ENCODE measurements at places on chromosomes 11 and 22.

DNA sequence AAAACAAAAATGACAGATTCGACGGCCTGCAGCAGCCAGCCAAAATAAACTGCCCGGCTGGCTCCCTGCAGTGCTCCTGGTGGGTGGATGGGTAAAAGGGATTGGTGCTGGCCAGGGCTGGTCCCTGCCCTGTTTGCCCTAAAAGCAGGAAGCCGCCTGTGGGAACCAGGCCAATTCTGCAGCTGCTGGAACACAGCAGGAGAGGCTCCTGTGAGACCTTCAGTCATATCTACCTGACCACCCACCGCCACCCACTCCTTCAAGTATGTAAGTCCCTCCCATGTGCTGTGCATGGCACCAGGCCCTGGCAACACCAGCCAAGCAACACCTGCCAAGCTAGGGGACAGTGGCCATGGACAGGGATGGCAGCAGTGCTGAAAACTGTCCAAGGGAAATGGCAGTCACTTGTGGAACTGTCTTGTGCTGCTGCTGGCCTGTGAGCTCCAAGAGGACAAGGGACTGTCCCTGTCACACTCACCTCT is 48.7 kb upstream of the ARFGAP3 start:
- no peak for DNase-seq

GRCh38 chr11:98068251-98068650 is 952.5 kb upstream of the CNTN5 start:
- DNase-seq, result no peak

DNA sequence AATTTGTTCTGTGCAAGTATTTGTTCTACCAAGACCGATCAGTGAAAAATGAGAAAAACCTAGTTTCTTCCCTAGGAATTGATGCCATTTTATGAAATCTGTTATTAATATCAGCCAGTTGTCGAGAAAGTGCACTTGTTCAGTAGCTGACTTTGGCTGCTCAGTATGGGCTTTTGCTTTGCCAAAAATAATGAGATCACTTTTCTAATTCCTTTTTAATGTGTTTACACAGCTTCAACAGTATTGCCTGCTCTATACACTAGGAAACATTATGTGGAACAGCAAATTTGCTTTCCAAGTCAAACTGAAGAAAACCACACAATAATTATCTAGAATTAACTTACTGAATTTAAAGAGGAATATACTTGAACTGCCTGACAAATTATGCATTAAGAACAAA is 34.4 kb downstream of the SCUBE2 start:
- peak; percentile 25 for DNase-seq

DNA sequence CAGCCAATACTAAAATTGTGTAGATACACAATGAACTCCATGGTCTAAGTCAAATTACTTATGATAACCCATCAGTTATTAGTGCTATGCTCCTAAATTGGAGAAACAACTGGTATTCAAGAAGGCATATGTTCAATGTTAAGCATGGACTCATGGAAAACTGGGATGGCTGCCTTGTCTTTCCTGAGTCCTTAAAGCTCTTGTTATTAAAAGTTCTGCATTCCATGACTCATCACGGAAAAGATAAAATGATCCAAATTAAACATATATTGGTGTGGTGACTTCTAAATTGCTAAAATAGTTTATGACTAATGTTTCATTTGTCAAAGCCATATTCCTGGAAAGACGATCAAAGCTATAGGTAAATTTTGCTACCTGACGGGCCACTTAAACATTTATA is 9.4 kb upstream of the EI24 start:
- DNase-seq, result no peak

- DNase-seq, result no peak
Measured at GRCh38 chr11:119612814-119613213, 116.2 kb downstream of the NECTIN1 start.

DNA sequence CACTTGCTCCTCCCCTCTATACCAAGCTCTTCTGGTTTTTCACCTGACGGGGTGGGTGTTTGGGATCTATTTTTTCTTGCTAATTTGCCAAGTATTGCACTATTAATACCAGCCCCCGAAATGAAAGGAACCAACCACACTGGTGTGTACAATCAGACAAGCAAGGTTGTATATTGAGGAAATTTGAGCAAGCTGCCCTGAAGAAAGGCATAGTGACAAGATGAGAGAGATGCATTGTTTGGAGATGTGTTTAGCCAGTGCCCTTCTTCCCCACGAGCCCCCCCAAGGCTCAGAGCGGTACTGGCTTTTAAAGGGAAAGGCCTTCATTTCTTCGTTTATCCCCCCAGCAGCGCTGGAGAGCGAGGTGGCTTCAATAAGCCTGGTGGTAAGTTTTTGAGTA is 15.2 kb upstream of the GAS2L1 start:
- no peak for DNase-seq

DNA sequence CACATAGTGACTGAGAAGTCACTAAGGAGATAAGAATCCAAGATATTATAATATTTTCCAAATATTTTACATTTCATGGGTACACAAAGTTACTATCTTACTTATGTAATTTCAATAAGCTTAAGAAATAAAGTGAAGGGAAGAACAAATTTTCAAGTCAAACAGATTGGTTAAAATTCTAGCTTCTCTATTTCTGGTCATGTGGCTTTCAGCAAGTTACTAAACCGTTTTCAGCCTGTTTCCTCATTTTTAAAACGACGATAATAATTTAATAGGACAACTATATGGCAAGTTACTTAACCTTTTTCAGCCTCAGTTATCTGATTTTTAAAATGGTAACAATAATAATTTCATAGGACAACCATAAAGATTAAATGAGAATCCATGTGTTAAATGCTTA is 15.6 kb downstream of the DCUN1D5 start:
- DNase-seq, result no peak

GRCh38 chr11:2721210-2721916 is 21.6 kb upstream of the KCNQ1OT1 start:
- DNase-seq, result no peak

- no peak for DNase-seq
Measured at GRCh38 chr11:57224537-57224936, 12.5 kb downstream of the APLNR start.
